NCI-H2171 treated with DMSO at 0.1 percent for 48 hours (cell line): ENCODE measurements at places on chromosomes 5 and 9.

GRCh38 chr5:74519679-74520078 is 120.8 kb downstream of the ENC1 start:
- no peak for DNase-seq

DNA sequence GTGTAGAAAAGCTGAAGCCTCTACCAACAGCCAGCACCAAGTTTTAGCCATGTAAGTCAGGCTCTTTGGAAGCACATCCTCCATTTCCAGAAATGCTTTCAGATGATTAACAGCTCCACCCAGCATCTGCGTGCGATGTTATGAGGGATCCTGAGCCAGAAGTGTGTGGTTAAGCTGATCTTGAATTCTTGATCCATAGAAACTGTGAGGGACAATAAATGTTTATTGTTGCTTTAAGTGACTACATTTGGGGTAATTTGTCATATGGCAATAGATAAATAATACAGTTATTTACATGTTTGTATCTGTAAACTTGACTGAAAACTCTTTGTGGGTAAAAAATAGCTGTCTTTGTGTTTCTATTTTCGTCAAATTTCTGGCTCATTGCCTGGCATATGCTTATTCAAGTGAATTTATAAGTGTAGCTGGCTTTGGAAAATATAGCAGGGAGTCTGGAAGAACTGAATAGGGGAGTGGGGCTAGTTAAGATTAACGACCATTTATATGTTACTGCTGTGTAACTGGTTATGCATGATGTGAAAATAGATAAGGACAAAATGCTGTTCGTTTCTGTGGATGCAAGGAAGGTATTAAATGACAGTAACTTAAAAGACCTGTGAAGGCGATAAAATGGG is 234.1 kb downstream of the LRRC70 start:
- no peak for DNase-seq

DNA sequence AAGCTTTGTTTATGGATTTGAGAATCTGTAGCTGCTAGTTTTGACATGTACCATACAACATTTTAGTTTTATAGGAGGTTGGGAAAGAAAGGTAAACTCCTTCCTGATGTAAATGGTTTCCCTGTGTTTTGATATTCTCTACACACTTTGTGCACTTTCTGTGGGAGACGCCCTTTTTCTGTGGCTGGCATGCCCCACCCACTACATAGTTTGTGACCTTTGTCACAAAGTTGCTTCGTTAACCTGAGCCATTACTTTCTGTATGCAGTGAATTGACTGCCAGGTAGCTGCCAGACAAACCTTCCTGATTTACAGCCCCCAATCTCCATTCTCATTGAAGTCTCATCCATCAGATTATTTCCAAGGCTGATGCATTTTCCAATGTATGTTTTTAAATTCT is 90.6 kb downstream of the NLN start:
- DNase-seq: no peak

DNA sequence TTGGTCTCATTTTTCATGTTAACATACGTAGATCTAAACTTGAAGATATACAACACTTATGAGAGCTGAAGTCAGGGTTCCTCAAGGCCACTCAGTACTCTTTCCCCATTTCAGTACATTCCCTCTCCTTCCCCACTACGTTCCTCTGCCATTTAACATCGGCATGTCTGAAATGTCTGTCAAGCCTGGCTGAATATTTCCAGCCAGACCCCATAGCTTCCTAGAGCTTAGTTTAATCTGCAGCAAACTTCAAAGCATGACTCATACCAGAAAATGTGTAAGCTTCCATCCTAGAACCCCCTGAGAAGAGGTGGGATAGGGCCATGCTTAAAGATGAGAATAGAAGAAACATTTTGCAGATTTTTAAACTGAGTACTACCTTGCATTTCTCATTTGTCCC is 6.2 kb downstream of the GZMA start:
- DNase-seq: no peak

DNA sequence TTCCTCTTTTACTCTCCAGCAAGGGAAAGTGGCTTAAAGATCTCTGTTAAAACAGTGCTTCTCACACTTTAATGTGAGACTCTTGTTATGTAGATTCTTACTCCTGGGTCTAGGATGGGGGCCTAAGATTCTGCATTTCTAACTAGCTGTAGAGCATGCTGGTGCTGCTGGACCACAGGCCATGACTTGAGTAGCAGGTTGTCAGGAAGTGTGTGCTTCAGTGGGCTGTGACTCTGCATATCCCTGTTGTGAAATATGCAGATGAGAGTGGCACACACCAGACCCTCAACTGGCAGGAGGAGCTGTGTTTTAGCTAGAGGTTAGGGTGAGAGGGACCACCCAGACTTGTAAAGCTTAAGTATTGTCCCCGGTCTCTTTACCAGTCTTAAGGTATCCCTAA is 191.1 kb upstream of the DMRT1 start:
- no peak for DNase-seq

DNA sequence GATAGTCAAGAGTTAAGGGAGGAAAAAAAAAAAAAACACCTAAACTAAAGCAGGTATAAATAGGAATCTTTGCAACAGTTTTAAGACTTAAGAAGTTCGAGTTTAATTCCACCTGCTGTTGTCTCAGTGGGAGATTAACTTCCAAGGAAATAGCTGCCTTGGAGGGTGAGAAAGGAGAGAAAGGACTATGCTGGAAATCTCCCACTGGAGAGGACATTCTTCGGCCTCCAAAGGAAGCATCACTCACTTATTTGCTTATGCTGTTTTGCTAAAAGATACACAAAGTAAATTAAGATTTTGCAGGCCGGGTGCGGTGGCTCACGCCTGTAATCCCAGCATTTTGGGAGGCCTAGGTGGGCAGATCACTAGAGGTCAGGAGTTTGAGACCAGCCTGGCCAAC is 317.9 kb upstream of the MPDZ start:
- DNase-seq: no peak

DNA sequence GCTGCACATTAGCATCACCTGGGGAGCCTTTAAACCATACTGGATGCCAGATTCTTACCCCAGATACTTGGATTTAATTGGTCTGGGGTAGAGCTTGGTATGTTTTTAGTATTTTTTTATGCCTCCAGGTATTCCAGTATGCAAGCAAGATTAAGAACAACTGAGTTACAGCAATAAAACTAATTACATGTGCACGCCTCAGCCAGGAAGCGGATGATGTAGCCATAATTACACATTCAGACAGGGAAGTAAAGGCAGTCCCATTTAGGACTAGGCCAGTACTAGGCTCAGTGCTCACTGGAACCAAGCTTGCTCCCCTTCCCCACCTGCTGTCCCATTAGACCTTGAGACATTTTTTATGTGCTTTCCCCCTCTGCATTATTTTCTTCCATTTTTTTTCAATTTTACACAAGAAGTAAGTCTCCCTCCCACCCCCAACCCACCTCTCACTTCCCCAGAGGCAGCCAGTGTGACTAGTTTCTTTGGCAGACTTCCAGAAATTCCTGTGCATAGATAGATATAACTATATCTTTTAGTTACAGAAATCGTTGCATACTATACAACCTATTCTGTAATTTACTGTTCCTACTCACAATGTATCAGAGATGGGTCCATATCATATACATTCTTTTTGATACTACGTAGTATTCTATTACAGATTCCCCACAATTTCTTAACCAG is 7.1 kb upstream of the GNAQ start:
- no peak for DNase-seq

DNA sequence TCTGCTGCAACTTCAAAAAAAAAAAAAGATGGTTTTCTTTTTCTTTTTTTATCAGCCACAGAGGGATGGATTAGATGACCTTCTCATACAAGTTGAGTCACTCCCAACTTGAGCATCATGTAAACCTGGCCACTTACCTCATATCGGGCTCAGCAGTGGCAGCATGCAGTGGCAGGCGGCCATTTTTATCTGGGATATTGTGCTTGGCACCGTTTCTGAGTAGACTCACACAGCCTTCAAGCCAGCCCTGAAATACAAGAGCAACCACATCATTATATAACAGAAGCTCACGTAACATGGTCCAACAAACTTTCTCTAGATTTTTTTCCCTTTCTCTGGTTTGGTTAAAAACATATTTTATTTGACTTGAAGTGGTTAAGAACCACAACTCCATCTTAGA is 62.6 kb downstream of the ANKRD55 start:
- DNase-seq: no peak

DNA sequence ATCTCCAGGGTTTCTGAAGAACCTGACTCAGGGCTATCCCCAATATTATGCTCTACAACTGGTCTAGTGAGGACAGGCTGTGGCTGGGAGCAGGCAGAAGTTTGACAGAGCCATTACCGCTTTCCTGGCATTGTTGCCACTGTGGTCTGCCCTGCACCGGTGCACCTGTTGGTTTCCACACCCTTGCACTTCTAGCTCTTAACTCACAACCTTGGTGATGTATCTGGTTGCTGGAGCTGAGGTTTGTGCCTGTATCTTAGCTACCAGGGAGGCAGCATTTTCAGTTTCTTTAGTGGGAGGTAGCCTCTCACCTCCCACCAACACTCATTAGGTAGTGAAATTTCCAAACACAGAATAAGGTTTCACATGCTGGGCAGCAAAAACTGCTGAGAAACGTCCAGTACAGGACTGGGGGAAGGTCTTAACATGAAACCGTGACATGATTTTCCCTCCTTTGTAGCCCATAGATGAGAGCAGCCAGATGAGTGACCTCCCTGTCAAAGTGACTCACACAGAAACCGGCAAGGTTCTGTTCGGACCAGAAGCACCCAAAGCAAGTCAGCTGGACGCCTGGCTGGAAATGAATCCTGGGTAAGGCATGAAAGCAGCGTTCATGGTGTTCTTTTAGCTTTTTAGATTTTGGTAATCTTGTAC is 57.7 kb downstream of the SMARCA2 start:
- DNase-seq: no peak

DNA sequence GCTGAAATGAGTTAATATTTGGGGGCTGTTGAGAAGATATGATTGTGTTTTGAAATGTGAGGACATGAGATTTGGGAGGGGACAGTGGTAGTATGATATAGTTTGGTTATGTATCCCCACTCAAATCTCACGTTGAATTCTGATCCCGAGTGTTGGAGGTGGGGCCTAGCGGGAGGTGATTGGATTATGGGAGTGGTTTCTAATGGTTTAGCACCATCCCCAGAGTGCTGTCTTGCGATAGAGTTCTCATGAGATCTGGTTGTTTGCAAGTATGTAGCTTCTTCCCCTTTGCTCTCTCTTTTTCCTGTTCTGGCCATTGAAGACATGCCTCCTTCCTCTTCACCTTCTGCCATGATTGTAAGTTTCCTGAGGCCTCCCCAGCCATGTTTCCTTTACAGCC is 386.0 kb downstream of the ARRDC3 start:
- no peak for DNase-seq
